ENCODE measurements at places on chromosomes 5 and 9.

DNA sequence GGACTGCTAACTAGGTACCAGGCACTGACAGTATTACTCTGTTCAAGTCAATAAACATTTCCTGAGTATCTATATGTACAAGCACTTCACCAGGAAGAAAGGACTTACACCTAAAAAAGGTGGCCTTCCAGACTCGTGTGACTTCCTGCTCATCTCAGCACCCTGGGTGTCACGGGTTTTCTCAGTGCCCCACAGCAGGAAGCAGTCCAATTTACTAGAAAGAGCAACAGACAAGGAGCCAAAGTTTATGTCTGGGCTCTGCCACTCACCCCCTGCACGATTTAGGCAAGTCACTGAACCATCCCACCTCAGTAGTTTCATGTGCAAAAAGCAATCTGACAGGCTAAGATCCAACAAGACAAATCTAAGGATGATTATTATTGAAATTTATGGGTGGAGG, 92.4 kb downstream of the TMEM215 start:
- no peak for DNase-seq

- DNase-seq = peak; percentile 42
These were observed 40.1 kb upstream of the UBAC1 start for GRCh38 chr9:136001231-136001630.

GRCh38 chr5:34483442-34484033, 172.6 kb upstream of the RAI14 start:
- no peak for DNase-seq

DNA sequence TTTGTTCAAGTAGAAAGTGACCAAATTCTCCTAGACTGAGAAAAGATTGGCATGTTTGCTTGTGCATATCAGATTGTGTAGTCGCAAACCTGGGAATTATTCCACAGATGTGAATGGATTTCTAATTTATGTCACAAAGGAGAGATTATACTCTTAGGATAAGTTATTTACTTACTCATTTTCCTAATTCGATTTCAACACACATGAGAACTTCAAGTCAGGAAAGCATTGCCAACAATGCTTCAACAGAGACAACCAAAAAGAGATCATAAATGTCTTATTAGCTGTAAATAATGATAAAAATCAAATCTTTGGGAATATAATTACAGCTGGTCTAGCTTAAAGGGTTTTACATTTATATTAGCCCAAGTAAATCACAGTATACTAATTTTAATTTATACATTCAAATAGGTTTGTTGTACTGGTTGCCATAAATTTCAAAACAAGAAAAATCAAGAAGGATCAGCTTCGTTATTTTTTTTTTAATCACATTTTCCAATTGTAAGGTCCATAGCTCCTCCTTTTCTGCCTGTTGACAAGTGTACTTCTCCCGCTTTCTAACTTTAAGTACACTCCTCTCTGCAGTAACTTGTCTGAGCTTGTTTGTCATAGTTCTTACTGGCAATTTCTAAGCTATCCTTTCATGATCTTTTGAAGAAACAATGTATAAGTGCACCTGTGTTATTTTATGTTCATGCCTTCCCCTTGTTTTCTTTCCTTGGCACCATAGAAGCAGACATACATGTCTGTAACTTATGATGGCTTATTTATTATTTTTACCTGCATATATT, 246.6 kb downstream of the DEPDC1B start:
- no peak for DNase-seq

Measured in HepG2 (cell line).